AG20443 (cell line): ENCODE measurements at places on chromosomes 1 and 21.

DNA sequence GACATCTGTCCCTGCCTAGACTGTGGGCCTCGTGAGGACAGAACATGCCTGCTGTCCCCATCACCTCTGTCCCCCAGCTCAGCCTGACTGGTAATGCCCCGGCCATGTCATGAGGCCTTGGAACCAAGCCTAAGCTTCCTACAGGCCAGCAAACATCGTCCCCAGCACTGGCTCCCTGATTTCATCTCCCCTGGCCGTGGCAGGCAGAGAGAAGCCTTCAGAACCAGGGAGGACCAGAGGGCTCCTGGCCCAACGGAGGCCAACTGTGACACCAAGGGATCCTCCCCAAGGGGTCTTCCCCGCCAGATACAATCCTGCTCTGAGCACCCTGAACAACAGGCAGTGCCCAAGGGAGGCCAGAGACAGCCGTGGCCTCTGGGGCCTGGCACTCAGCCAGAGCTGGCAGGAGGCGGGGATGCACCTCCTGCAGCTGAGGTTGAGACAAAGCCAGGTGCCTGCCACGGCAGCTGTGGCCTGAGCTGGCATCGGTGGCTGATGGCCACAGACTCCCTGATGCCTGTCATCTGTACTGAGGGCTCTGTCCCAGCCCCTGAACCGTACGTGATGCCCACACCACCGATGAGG, 9.9 kb upstream of the NPHP4 start:
- DNase-seq = no peak

GRCh38 chr1:45348609-45348965, 8.3 kb upstream of the MUTYH start:
- DNase-seq = no peak

DNA sequence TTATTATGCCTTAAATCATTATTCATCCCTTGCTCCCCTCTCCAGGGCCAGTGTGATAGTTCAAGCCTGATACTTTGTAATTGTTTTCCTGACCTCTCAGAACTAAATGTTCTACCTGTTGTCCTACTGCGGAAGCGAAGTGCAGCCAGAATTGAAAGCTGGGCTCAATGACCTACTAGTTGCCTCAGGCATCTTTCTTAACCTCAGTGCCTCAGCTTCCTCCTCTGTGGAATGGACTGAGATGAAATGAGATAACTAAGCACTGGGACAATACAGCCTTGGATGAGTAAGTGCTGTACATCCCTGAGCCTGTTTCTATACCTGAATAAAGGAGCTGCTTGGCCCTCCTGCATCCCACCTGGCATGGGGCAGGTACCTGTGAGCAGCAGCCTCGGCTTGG, 26.4 kb downstream of the COL16A1 start:
- no peak for DNase-seq

DNA sequence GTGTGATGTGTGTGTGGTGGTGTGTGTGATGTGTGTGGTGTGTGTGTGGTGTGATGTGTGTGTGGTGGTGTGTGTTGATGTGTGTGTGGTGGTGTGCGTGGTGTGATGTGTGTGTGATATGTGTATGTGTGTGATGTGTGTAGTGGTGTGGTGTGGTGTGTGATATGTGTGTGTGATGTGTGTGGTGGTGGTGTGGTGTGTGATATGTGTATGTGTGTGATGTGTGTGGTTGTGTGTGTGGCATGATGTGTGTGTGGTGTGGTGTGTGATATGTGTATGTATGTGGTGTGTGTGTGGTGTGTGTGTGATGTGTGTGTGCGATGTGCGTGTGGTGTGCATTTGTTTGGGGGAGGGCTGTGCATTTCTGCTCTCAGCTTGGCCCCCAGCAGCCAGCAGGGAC, 7.1 kb upstream of the PCBP3 start:
- no peak for DNase-seq

- no peak for DNase-seq
These were observed 170.4 kb upstream of the CACNA1E start for GRCh38 chr1:181312946-181313345.
